IPS-NIHi11 (cell line): ENCODE measurements at places on chromosomes 2 and 18.

GRCh38 chr2:28055325-28055970 lies 164.9 kb downstream of the BABAM2 start:
- DNase-seq, result no peak

DNA sequence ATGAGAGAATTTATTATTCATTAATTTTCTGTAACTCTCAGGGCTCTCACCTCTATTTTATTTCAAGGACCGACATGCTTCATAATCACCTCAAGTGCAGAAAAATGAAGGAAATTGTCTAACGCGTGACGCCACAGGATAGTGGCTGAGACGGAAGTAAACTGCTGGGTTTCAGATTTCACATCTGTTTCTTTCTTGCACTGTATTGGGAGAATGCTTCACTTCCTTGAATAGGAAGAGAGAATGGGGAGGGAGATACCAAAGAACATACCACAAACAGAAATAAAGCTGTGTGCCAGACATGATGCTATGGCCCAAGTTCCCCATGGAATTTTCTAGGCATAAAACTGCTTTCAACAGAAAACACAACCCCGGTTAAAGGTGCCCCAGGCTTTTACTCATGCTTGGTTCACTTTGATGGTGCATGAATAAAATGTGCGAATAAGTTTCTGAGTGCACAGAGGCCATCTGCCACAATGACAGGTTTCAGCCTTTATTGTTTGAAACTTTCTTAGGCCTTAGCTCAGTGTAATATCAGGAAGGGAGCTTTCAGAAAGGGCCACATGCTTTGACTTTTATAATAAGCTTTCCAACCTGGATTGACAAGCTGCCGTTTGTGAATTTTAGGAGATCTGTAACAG lies 1116.4 kb downstream of the SOCS6 start:
- no peak for DNase-seq

DNA sequence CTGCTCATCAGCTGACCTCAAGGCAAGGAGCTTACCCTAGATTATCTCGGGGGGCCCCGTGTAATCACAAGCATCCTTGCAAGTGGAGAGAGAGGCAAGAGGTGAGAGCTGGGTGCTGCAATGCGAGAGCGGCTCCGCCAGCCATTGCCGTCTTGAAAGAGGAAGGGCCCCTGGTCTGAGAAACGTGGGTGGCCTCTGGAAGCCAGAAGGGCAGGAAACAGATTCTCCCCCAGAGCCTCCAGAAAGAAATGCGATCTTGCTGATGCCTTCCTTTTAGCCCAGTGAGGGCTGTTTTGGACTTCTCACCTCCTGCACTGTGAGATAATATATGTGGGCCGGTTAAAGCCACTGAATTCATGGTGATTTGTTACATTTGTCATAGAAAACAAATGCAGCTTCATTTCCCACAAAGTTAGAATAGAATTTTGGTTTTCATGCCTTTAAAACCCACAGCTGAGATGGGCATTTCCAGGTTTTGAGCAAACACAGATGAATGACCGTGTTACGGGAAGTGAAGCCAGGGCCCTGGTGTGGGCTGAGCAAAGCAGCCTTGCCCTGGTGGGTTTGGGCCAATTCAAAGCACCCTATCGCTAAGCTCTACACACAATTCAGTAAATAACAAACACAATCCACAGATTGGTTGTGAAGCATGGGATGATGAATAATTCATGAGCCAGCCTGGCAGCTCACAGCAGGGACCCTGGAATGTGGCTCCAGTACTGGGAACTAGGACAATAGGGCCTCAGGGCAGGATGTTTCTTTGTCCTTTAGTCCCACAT lies 319.9 kb upstream of the HS6ST1 start:
- peak; percentile 87 for DNase-seq

DNA sequence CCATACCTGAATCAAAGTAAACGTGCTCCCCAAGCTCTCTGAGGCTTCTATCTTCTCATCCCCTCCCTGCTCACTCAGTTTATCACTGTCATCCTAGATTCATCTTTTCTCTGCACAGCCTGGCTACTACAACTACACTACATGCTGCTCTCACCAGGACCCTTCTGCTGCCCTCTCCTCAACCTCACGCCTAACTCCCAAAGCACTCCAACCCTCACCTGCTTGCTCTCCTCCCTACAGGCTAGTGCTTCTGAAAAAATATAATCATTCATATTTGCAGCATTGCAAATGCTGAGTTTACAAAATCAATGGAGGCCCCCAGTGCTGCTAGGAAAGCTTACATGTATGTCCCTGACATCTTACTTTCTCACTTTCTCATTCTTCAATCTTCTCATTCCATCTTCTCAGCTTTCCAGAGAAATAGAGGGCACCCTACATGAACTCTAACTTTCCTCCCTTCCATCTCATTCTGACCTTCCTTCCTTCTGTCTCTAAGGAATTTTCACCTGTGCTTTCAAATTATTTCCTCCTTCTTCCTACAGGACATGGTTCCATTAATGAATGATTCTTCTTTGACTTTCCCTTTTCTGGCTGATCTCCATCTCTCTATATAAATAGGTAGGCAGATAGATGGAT lies 36.3 kb downstream of the EVA1A start:
- no peak for DNase-seq

DNA sequence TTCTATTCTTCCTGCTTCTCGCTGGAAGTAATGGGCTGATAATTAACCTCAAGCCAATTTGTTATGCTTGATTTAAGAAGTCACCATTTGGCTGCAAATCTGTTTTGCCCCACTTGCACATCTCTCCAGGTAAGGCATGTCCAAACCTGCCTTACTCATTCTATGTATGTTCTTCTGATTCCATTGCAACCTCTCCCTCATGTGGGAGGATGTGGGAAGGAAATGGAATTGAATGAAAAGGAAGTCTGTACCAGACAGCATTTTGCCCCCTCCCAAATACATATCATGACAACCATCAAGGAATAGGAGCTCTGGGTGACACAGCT lies 131.7 kb downstream of the NRP2 start:
- no peak for DNase-seq
